ENCODE measurements at places on chromosomes 4 and X.

DNA sequence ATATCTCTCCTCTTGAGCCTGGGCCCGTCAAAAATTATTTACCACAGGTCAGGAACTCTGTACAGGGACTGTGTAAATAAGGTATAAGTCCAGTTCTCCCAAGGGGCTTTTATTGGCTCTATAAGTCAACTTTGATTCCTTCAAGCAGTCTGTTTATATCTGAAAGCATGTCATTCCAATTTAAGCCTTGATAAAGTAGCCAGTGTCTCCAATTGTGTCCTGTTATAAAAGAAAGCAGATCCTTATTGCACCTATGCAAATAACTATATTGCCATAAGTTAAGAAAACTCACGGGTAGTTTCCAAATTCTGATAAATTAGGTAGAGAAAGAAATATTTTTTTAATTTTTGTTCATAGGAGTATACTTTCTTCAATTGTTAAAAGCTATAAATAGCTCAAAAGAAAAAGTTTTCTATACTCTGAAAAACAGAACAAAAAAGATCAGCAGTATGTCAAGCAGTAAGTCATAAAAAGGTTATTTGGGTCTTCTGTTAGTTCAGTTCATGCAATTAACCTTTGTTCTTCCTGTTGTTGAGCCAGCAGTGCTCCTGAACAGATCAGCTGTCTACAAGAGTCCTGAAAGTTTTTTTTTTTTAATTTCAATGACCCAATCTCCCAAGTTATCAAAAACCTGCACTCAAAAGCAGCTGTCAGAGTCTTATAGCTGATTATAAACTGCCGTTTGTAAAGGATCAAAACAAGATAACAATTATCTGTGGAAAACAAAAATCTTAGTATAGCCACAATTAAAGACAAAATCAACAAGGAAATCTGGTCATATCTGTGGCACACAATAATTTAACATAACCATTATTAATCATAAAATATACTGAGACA is 178.4 kb upstream of the GALNT7 start:
- no peak for DNase-seq

- DNase-seq = no peak
These were observed 345.3 kb downstream of the SPRY1 start for GRCh38 chr4:123741906-123742305.

DNA sequence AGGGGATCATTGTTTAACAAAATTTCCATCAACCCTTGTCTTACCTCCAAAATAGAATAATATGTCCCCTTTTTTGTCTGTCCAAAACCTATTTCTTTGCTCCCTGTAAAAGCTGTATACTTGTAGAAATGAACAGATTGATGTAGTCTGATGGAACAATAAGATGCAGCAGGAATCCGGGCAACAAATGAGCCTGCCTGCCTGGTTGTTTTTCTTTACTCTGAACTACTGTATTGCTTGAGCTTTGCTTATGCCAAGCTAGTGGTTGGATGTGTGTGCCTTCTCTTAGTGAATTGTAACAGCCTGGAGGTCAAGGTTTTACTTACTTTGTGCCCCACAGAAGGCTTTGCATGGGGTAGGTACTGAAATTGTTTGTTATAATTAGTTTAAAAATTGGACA is 116.2 kb upstream of the TLL1 start:
- DNase-seq = no peak

DNA sequence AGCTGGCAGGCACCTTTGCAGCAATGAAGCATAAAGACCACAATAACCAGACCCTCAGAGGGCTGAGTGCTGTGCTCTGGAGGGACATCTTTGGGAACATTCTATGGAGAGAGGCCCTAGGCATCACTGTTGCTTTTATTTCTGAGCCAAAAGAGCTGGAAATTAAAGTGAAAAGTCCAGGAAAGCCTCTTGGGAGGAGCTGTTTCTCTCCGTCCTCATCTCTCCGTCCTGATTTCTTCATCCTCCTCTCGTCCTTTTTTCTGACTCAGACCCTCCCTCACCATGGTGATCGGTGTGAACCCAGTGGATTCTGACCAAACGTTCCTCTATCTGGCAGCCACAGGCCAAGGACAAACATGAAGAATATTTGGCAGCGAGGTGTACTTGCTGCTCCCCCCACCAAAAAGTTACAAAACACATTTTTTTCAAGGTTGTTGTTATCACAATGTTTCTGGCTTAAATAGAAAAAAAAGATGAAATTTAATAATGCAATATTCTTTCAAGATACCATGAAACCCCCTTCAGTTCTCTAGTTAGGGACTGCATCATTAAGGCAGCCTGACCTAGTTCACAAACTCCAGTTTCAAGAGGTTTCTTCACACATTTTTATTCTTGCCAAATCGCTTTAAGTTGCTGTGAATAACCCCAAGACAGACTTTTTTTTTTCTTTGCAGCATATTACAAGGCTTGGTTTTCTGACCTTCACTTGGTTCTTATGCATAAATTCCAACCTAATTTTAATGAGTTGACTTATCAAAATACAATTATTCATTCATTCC is 80.2 kb downstream of the SCD5 start:
- DNase-seq = no peak

GRCh38 chr4:7808752-7809151 is 130.9 kb downstream of the AFAP1 start:
- no peak for DNase-seq

GRCh38 chr4:125387770-125388169 is 73.0 kb downstream of the FAT4 start:
- DNase-seq = no peak

DNA sequence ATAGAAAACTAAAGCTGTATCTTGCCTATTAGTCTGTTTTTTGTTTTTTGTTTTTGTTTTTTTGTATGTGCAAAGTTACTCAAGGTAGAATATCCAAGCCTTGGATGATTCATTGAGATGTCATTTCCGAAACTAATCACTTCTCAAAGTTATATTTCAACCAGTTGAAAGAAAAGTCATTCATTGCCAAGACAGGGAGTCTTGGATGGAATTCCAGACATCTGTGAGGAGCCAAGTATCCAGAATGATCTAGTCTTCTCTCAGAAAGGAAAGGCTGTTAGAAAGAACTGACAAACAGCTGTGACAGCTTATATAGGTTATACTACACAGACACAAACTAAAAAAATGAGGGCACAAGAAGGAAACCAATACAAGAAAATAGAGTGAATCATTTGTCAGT is 141.1 kb upstream of the NDST3 start:
- no peak for DNase-seq

DNA sequence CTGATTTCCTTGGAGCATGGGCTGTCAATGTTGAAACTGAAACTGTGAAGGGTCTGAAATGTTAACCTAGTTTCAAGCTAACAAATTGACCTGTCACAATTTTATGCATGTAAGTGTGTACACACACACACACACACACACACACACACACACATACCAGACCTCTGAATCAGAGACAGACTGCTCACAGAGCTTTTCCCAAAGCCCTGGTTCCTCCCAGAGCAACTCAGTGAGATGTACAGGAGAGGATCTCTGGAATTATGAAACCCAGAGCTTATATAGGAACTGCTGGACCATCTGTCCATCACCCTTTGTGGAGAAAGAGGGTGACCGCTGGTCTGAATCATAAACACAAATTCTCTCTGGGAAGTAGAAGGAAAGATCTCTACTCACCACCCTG is 228.1 kb upstream of the PRPS2 start:
- peak; percentile 12 for DNase-seq

DNA sequence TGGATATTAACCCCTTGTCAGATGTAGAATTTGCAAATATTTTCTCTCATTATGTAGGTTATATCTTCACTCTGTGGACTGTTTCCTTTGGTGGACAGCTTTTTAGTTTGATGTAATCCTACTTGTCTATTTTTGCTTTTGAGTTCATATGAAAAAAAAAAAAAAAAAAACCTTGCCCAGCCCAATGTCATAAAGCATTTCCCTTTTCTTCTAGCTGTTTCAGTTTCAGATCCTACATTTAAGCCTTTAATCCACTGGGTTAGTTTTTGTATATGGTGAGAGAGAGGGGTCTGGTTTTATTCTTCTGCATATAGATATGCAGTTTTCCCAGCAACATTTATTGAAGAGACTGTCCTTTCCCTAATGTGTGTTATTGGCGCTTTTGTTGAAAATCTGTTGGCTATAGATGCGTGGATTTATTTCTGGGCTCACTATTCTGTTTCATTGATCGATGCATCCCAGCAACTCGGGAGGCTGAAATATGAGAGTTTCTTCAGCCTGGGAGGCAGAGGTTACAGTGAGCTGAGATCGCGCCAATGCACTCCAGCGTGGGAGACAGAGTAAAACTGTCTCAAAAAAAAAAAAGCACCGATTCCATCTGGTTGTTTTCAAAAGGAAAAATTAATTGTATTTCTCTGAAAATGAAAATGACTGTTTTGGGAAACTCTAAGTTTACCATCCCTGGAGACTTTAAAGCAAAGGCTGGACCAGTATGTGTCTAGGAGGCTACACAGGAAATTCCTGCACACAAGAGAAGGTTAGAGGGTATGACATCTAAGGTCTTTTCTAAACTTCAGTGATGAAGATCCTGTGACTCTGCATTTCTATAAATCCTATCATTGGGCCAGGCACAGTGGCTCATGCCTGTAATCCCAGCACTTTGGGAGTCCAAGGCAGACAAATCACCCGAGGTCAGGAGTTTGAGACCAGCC is 35.6 kb downstream of the STEEP1 start:
- DNase-seq = no peak

DNA sequence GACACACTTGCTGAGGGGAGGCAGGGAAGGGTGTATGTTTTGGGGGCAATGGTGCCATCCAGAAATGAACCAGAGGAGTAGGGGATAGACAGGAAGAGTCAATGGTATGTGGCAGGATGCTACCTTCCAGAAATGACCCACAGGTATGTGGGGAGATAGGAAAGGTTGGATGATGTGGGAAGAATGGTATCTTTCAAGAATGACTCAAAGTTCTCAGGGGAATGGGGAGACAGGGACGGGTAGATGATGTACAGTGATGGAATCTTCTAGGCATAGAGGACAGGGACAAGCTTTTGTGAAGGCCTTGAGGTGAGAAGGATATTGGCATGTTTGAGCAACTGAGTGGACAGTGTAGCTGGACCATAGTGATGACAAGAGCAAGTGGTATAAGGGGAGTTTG is 64.9 kb downstream of the MAOA start:
- no peak for DNase-seq

GRCh38 chr4:8403173-8403753 is 37.3 kb downstream of the ACOX3 start:
- peak; percentile 92 for DNase-seq

- DNase-seq = no peak
These were observed 92.0 kb upstream of the DKK2 start for GRCh38 chr4:107128116-107128515.

GRCh38 chr4:20085653-20086052 is 166.1 kb upstream of the SLIT2 start:
- no peak for DNase-seq

Data from hepatocyte (in vitro differentiated cells).